Lower leg skin (tissue), 4 donors: ENCODE measurements at places on chromosomes 12 and 14. TPM values are rescaled to one million over a fixed set of nuclear protein-coding genes. Genes with fewer than 3 reads are reported as not detected.

PMCH gene
- not detected for total RNA-seq

- no peak for DNase-seq
Measured at GRCh38 chr12:79260923-79261322, 396.3 kb downstream of the SYT1 start.

DNA sequence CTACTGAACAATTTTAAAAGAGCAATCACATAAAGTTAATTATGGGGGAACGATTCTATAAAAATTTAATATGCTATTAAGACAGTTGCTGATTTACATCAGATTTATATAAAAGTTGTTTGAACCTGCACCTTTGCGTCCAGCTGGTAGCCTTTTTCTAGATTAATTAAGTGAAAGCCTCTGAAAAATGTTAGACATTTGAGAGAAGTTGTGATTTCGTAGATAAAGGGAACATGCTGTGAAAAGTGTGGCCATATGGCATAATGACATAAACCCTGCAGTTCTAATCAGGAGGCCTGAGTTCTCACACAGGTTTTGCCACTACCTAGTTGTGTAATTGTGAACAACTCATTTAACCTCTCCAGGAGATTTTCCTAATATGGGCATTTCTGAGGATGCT lies 187.2 kb downstream of the TMTC2 start:
- no peak for DNase-seq

LBHD2 gene
- total RNA-seq: not detected

- no peak for DNase-seq
Measured at GRCh38 chr14:32167907-32168306, 33.9 kb upstream of the RNU6-7 start.

DNA sequence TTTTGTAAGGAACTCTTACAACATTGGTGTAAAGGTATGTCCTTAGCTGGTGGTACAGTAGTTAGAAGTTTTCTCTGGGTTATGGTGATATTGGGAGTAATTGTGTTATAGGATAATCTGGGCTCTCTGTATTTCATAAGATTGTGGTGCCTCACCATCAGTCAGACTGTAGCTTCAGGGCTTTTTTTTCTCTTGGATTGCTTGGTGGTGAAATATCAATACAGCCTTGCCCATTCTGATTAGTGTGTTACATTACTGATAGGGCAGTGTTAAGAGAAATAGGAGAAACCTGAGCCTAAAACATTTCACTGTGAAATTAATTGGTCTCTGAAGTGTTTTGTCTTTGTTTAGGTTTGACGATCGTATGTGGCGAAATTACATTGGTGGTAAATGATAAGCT lies 71.0 kb downstream of the RCOR1 start:
- DNase-seq: no peak

- DNase-seq: no peak
Measured at GRCh38 chr12:27024291-27024690, 1.9 kb downstream of the MED21 start.
